ENCODE measurements at places on chromosomes 6 and 20.

GRCh38 chr6:169291646-169292337 lies 38.1 kb upstream of the THBS2 start:
- DNase-seq, result no peak

DNA sequence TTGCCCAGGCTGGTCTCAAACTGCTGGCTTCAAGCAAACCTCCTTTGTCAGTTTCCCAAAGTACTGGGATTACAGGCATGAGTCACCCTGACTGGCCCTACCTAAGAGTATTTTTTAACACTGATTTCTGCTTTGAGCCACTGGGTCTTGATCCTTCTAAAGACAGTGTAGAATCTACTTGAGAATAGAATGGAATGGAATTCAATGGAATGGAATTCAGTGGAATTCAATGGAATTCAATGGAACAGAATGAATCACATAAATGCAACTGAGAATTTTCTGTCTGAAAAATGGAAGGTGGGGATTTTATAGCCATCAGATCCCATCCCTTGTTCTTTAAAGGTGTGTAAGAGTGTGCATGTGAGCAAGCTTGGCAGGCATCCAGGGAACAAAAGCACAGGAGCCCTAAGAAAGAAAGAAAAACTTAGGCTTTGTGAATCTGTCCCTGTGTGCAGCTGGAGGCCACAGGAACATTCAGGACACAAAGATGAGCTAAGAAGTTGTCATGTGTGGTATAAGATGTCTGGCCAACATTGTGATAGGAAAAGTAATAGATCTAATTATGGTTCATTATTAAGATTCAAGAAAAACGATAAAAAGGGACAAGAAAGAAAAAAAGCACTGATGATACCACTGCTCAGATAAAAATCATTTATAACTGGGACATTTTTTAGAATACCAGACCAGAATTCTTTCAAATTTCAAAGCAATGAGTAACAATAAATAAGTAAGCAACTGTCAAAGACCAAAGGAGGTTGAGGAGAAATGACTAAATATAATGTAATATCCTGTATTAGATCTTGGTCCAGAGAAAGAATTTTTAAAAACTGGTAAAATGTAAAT lies 681.0 kb upstream of the GJE1 start:
- DNase-seq, result no peak

DNA sequence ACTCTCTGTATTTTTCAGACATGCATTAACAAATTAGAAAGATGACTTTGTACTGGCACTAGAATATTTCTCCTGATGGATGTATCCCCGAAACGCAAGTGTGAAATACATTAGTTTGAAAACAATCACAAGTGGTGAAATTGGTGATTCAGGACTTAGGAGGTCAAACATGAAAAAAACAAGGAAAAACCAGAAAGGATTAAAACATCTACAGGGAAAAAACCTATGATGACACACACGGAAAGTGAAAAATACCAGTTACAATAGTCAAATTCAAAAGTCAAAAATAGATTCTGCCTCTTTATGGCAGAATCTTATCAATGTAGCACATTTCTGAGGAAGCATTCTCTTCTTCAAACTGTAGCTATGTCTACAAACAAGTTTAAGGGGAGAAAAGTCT lies 129.0 kb upstream of the SGK1 start:
- no peak for DNase-seq

GRCh38 chr6:152696522-152696921 lies 1.2 kb upstream of the MYCT1 start:
- DNase-seq, result no peak

GRCh38 chr20:10090588-10091166 lies 55.9 kb downstream of the ANKEF1 start:
- DNase-seq, result peak; percentile 58

GRCh38 chr6:18962361-18962905 lies 575.3 kb downstream of the RNF144B start:
- DNase-seq, result no peak

DNA sequence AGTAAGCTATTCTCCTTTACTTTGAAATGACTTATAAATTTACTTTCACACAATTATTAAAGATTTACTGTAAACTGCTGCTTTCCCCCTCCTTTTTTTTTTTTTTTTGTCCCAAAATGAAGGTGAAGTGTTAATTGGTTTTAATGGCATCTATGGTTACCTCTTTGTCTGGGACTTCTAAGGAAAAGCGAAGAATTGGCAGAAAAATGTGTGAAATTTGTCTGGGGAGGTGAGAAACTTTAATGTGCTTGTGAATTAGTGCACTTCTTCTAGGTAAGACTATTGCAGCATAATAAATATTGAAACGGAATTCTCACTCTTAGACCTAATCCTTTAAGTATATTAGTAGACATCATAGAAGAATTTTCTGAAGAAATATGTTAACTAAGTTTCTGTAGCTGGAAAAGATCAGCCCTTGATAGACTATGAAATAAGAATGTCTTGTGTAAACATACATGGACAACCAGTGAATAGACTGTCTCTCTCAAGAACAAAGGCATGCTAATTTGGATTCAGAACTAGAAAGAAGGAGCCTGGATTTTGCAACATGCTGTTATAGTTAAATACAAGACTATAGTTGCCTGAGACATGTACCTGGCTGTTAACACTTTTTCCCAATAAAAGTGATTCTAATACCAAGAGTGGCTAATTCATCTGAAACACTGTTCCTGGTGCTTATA lies 23.9 kb downstream of the FLRT3 start:
- no peak for DNase-seq

GRCh38 chr6:131065112-131065823 lies 2.2 kb upstream of the EPB41L2 start:
- no peak for DNase-seq

- no peak for DNase-seq
Measured at GRCh38 chr6:133683308-133683580, 205.7 kb upstream of the TCF21 start.

DNA sequence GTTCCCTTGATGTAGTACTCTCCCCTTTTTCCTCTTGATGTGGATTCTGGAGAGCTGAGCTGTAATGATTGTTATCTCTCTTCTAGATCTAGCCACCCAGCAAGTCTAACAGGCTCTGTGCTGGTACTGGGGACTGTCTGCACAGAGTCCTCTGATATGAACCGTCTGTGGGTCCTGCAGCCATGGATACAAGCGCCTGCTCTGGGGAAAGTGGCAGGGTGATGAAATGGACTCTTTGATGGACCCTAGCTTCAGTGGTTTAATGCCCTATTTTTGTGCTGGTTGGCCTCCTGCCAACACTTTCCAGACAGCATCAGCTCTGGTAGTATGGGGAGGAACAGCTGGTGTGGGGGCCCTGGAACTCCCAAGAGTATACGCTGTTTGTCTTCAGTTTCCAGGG lies 216.3 kb downstream of the ADGRG6 start:
- no peak for DNase-seq

DNA sequence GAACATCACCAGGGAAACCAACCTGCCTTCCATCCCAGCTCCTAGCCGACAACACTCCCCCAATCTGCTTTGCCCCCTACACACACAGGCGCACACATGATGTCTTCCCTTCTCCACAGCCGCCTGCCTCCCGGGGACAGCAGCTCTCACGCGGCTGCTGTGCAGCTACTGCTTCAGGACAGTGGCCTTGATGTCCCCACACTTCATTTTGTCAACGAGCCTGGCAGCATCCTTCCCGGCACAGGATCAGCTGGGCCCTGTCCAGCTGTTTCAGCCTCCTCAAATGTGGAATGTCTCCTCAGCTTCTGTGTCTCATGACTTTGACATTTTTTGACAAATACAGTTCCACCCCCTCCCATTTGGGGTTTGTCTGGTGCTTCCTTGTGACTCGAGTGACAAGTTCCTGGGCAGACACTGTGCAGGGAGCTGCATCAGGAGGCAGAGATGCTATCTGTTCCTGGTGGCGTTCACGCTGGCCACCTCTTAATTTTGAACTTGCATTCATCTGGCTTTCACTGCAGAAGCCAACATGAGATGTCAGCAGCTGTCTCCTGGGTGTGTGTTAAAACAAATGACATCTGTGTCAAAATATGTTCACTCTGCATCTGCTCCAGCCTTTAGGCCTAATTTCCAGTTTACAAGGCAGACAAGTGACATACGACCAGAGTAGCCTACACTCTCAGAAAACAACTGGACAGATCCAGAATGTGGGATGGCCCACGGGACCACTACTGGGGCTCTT lies 57.2 kb downstream of the GINS1 start:
- DNase-seq, result no peak

DNA sequence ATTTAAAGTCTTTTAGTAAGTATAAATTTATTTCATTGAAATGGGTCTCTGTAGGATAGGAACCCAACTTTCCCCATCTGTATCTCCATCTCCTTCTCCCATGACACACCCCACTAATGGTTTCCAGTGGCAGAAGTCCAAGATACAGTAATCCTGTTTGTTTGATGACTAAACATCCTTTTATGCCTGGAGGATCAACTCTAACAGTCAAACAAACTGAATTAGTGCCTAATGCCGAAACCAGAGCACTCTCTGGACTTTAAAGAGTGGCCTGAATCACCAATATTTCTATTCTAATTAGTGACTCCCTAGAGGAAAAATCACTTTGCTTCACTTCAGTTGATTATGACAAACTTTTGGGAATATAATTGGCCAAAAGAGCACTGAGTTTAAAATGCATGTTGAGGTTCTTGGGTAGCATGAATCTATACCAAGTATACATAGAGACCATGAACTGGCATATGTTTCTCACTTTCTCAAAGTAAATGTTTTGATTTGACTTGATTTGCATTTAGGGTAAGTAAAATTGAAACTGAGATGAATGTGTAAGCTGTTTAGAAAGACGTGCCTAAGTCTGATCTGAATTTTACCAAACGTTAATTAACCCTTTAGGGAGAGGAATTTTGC lies 776.4 kb upstream of the NRSN1 start:
- no peak for DNase-seq

DNA sequence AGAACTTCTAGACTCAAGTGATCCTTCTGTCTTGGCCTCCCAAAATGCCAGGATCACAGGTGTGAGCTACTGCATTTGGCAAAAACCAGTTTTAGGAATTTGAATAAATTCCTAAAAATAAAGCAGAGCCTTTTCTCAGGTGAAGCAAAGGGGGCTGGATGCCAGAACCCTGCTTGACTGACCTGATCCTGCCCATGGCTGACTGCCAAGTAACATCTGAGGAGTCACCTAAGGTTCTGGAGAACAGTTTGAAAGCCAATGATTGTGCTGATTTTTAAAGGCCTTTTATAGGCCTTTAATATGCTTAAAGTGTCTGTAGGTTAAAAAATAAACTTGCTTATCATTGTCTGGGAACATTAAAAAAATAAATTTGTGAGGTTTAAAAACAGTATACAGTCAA lies 14.1 kb upstream of the ZSCAN12 start:
- DNase-seq, result no peak

GRCh38 chr6:139254196-139254595 lies 37.6 kb downstream of the TXLNB start:
- no peak for DNase-seq

Measured in CD4-positive, alpha-beta T cell (primary cell).